Tibial nerve (tissue), 4 donors: ENCODE measurements at places on chromosomes 5 and 9. TPM values are rescaled to one million over a fixed set of nuclear protein-coding genes. Genes with fewer than 3 reads are reported as not detected.

DDX4 gene
- total RNA-seq = not detected

ANKRD31 gene
- 0.30 TPM for total RNA-seq

STPG3 gene
- total RNA-seq = not detected

DNA sequence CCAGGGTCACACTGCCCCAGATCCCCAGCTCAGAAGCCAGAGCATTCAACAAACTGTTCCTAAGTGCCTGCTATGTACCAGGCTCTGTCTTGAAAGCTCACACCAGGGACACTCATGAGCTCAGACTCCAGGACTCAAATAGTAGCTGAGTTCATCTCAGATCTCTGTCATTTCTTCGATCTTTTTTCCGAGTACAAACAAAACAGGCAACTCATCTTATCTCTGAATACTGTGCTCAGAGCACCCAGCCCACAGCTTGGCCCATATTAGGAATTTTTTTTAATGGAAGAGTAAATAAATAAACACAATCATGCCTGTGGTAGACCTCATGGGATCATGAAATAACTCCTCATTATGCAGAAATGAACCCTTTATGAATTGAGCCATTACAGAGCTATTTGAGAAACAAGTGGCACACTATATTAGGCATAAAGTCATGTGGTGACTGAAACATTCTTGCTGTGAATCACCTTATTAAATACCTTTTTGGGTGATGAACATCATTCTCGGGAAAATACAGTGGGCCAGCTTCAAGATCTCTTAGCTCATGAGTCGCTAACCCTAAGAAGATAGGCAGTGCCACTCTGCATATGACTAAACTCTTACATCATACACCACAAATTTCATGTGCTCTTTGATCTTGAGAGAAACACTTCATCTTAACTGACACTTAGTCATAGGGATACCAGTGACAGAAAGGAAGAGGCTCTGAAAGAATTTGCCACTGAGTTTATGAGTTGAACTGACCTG lies 9.9 kb downstream of the SH3RF2 start:
- no peaks in the 10 kb centered on the region for H3K36me3 ChIP-seq
- H3K27me3 ChIP-seq = no peaks in the 10 kb centered on the region
- H3K4me1 ChIP-seq = no peaks in the 10 kb centered on the region
- no peak for DNase-seq

GRCh38 chr5:153880106-153880505 lies 158.6 kb downstream of the FAM114A2 start:
- H3K36me3 ChIP-seq = no peaks in the 10 kb centered on the region
- no peaks in the 10 kb centered on the region for H3K4me1 ChIP-seq
- no peak overlapping the region for H3K4me3 ChIP-seq
- no peaks in the 10 kb centered on the region for H3K27me3 ChIP-seq

DNA sequence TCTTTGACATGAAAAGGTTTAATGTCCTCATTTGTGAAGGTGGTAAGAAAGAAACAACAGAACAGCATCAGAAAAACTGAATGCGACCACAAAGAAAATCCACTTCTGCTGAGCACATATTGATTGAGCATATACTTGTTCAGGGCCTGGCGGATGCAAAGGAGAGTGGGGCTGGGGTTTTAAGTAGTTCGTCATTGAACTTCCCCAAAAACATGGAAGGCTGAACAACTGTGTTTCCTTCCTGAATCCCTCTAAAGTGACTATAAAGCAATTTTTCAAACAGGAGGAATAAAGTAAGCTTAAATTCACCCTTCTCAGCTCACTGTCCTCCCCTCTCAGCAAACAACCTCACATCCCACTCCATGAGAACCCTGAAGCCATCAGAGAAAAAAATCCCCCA lies 262.9 kb downstream of the AGTPBP1 start:
- no peaks in the 10 kb centered on the region for H3K36me3 ChIP-seq
- no peaks in the 10 kb centered on the region for H3K27me3 ChIP-seq
- H3K27ac ChIP-seq = no peak overlapping the region
- H3K4me1 ChIP-seq = no peaks in the 10 kb centered on the region
- H3K4me3 ChIP-seq = no peak overlapping the region
- DNase-seq = no peak

- H3K4me1 ChIP-seq = no peaks in the 10 kb centered on the region
- DNase-seq = no peak
- no peaks in the 10 kb centered on the region for H3K27me3 ChIP-seq
- peak overlapping the region; percentile 54 for H3K27ac ChIP-seq
Observed at GRCh38 chr9:133737071-133737773, 930 bp downstream of the SARDH start.

GRCh38 chr9:21810388-21810787 lies 8.0 kb downstream of the MTAP start:
- H3K27me3 ChIP-seq = no peaks in the 10 kb centered on the region
- no peak overlapping the region for H3K27ac ChIP-seq
- no peaks in the 10 kb centered on the region for H3K36me3 ChIP-seq
- DNase-seq = no peak
- peaks cover 10% of the 10 kb centered on the region for H3K4me1 ChIP-seq

- no peaks in the 10 kb centered on the region for H3K36me3 ChIP-seq
- no peak overlapping the region for H3K27ac ChIP-seq
- no peaks in the 10 kb centered on the region for H3K27me3 ChIP-seq
- H3K4me1 ChIP-seq = no peaks in the 10 kb centered on the region
Observed at GRCh38 chr5:158135682-158136179, 276.8 kb upstream of the CLINT1 start.

- H3K36me3 ChIP-seq = no peaks in the 10 kb centered on the region
- H3K4me3 ChIP-seq = no peak overlapping the region
- H3K27me3 ChIP-seq = no peaks in the 10 kb centered on the region
- no peak for DNase-seq
- H3K27ac ChIP-seq = no peak overlapping the region
Observed at GRCh38 chr9:131848570-131849160, 108.8 kb upstream of the RAPGEF1 start.

GRCh38 chr5:180717989-180718388 lies 21.9 kb downstream of the OR2Y1 start:
- H3K27me3 ChIP-seq = no peaks in the 10 kb centered on the region
- no peaks in the 10 kb centered on the region for H3K36me3 ChIP-seq
- H3K27ac ChIP-seq = no peak overlapping the region
- no peak for DNase-seq
- no peak overlapping the region for H3K4me3 ChIP-seq

- H3K36me3 ChIP-seq = no peaks in the 10 kb centered on the region
- H3K27me3 ChIP-seq = no peaks in the 10 kb centered on the region
- H3K4me3 ChIP-seq = no peak overlapping the region
- H3K27ac ChIP-seq = no peak overlapping the region
Observed at GRCh38 chr9:84230355-84231145, 110.0 kb downstream of the SLC28A3 start.

DNA sequence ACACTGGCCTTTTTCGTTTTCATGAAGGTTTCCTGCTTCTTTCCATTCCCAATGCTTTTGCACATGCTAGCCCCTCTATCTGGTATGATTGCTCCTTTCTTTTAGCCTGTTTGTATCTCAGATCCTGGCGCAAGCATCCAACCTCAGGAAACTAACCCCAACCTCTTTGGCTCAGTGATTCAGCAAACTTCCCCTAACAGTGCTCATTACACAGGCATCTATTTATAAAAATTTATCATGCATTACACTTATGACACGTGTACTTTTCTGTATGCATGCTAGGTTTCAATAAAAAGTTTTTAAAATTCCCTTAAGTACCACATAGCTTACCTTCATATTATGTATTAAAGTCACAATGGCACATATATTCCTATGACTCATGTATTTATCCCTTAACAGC lies 218.9 kb downstream of the EPB41L4A start:
- no peak overlapping the region for H3K4me3 ChIP-seq
- no peaks in the 10 kb centered on the region for H3K36me3 ChIP-seq
- no peak overlapping the region for H3K27ac ChIP-seq
- H3K27me3 ChIP-seq = no peaks in the 10 kb centered on the region
- no peaks in the 10 kb centered on the region for H3K4me1 ChIP-seq

GRCh38 chr5:79929095-79929494 lies 62.0 kb downstream of the MTX3 start:
- H3K27ac ChIP-seq = no peak overlapping the region
- H3K27me3 ChIP-seq = no peaks in the 10 kb centered on the region
- no peak for DNase-seq
- no peak overlapping the region for H3K4me3 ChIP-seq
- no peaks in the 10 kb centered on the region for H3K4me1 ChIP-seq
